ENCODE measurements at places on chromosomes 3 and 15. TPM values are rescaled to one million over a fixed set of nuclear protein-coding genes. Genes with fewer than 3 reads are reported as not detected.
A peak's percentile ranks its signal among the peaks of the same experiment; 100 is the strongest.

- H3K4me1 ChIP-seq = no peaks in the 10 kb centered on the region
- no peak overlapping the region for H3K27ac ChIP-seq
- no peak overlapping the region for H3K4me3 ChIP-seq
- no peaks in the 10 kb centered on the region for H3K27me3 ChIP-seq
- DNase-seq = peak; percentile 70
- H3K36me3 ChIP-seq = peaks cover 9% of the 10 kb centered on the region
These were observed 115.2 kb downstream of the USP13 start for GRCh38 chr3:179768080-179768479.

DNA sequence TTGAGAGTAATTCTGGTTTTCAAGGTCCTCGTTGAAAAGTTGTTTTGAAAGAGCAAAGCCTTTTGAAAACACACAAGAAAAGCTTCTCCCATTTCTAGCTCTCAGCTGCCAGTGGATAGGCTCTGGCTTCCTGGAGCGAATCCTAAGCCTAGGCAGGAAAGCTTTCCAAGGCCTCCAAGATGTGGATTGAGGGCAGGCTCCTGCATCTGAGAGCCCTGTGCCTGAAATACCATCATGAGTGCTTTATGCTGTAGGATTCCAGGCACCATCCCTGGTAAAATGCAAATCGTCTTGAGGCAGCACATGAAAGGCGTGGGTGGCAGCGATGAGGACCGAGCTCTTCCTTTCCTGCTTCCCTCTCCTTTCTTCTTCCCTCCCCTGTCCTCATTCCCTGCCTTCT, 60.7 kb upstream of the CORO2B start:
- no peak for DNase-seq
- H3K36me3 ChIP-seq = no peaks in the 10 kb centered on the region
- H3K4me1 ChIP-seq = no peaks in the 10 kb centered on the region
- no peak overlapping the region for H3K4me3 ChIP-seq

DNA sequence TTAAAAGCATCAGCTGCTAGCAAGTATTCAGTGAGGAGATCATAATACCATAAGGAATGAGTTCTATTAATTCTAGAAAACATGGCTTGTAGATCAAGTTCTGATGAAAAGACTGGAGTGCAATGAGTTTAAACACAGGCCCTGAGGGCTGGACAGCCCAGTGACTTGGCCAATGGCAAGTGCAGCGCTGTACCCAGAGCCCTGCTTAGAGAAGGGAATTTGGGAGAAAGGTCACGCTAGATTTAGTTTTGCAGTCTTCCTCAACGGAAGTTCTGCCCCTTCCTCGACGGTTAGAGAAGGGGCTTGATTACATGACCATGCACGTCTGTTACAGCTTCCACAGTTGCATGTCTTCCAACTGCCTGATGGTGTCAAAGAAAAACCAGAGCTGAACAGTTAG, 4.0 kb downstream of the TMEM212 start:
- H3K4me1 ChIP-seq = peaks cover 15% of the 10 kb centered on the region
- H3K27ac ChIP-seq = peak overlapping the region; percentile 53
- H3K36me3 ChIP-seq = no peaks in the 10 kb centered on the region
- DNase-seq = no peak
- no peak overlapping the region for H3K4me3 ChIP-seq

- no peak for DNase-seq
- H3K27ac ChIP-seq = peak overlapping the region; percentile 90
- no peaks in the 10 kb centered on the region for H3K27me3 ChIP-seq
- H3K36me3 ChIP-seq = peaks cover 25% of the 10 kb centered on the region
- peaks cover 22% of the 10 kb centered on the region for H3K4me1 ChIP-seq
These were observed 8.9 kb downstream of the CISH start for GRCh38 chr3:50602595-50603191.

DNA sequence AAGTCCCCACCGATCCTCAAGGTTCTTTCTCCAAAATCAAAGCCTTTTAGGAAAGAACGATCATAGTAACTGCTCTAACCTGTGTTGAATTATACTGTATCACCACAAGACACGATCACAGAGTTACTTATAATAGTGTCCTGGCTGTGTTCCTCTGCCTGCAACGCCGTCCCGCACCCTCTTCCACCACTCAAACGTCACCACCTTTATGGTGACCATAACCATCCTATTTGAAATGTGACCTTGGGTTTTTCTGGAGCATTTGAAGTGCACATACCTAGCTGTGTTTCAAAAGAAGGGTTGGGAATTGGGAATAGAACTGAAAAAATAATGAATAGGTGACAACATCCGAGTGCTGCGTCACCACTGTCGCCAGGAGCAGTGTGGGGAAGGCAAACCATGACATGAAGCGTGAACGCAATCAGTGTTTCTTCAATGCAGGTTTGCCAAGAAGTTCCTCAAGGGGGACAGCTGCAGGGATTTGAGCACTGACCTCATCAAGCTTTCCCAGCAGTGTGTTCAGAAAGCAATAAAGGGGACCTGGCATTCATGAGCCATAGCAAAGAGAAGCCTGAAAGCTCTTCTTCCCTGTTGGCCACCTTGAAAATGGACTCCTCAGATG, 769 bp upstream of the SELENOS start:
- peak overlapping the region; percentile 77 for H3K4me3 ChIP-seq
- peaks cover 42% of the 10 kb centered on the region for H3K36me3 ChIP-seq
- no peak for DNase-seq
- H3K27ac ChIP-seq = peak overlapping the region; percentile 44
- H3K4me1 ChIP-seq = 0 out of 2 replicates have a peak, but pooled peaks cover 2% of the 10 kb centered on the region

GRCh38 chr15:63978511-63979261, 67.6 kb downstream of the DAPK2 start:
- H3K36me3 ChIP-seq = no peaks in the 10 kb centered on the region
- no peak overlapping the region for H3K27ac ChIP-seq
- no peak overlapping the region for H3K4me3 ChIP-seq
- no peak for DNase-seq
- peaks cover 2% of the 10 kb centered on the region for H3K27me3 ChIP-seq
- peaks cover 7% of the 10 kb centered on the region for H3K4me1 ChIP-seq

- no peaks in the 10 kb centered on the region for H3K27me3 ChIP-seq
- no peak overlapping the region for H3K27ac ChIP-seq
- H3K4me3 ChIP-seq = no peak overlapping the region
These were observed 43.2 kb downstream of the TMEM39A start for GRCh38 chr3:119420196-119420595.

TMEM158 gene
- polyA plus RNA-seq = 16.4 TPM

DPPA4 gene
- polyA plus RNA-seq = 0.02 TPM
